ENCODE measurements at places on chromosomes 11 and 22. TPM values are rescaled to one million over a fixed set of nuclear protein-coding genes. Genes with fewer than 3 reads are reported as not detected.

DNA sequence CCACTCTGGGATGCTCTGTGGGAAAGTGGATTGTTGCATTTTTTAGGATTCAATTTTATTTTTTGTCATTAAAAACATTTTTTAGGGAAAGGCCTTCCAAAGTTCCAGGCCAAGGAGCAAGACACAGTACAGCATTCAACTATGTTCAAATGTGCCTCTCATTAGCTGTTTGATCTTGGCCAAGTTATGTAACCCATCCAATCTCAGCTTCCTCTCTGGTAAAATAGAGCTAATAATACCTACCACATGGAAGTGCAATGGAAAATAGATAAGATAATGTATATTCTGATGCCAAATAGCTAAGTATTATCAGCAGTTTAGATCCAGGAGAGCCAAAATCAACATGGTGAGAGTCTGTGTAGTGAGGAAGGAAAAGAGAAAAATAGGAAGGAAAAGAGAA, 220.3 kb upstream of the SESN3 start:
- DNase-seq, result no peak

GRCh38 chr11:96263238-96263763, 79.7 kb downstream of the MAML2 start:
- no peak for DNase-seq

MN1 gene
- total RNA-seq, result 9.7 TPM

DNA sequence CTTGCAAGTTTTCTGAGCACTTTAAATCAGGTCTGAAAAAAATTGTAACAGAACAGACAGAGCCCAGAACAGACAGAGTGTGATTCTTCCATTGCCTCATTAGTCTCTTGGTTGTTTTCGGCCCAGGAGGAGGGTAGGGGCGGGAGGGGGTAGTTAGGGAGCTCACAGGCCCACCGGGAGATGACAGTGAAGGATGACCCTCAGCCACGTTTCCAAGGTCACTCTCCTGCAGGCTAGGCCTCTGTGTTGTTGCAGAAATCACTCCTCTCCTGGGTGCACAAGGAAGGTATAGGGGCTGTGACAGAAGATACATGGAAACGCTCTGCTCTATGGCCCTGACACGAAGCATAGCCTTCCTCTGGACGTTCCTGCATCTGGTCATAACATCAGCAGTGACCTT, 69.3 kb downstream of the ABTB2 start:
- DNase-seq, result no peak
